ENCODE measurements at places on chromosomes 12 and 14.

DNA sequence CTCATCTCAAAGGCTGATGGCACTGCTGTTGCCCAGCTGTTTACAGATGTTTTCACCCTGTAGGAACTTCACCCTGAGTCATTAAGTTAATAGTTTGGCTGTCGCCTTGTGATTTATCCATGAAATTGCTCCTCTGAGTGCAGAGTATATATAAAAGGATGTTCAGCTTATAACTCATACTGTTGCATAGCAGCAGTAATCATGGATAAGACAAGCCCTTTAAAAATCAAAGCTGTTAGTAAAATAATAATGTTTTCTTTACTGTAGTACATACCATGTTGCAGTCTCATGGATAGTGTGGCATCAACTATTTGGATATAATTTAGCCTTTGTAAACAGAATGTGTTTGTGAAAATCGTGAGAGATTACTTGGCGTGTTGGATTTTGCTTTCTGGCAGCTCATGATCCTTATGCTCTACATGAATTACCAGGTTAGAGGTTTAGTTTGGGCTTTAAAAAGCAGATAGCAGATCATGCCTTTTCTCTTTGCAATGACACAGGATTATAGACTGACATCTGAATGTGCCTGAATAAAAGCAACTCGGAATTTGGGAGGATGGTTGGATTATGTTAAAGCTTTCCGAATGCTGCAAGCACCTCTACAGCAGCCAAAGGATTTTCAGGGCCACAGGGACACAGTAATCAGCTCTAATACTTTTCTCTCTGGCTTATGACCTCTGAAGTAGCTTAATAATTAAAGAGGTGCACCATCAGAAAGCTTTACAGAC lies 279.7 kb upstream of the ATP2B1 start:
- DNase-seq = no peak

DNA sequence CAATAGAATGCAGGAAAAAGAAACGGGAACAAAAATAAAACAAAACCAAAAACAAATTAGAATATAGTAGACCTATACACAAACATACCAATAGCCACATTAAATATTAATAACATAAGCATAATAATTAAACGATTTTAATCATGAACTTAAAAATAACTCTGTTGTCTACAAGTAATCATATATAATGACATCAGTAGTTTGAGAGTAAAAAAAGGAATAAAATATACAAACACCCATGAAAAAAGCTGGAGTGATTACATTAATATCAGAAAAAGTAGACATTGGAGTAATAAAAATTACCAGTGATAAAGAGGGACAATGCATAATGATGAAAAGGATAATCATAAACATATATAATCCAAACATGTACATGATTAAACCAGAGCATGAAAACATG lies 181.8 kb downstream of the ATXN7L3B start:
- no peak for DNase-seq

GRCh38 chr14:89625244-89625713 lies 208.2 kb upstream of the FOXN3 start:
- DNase-seq = no peak

GRCh38 chr12:49584591-49584990 lies 16.6 kb upstream of the MCRS1 start:
- no peak for DNase-seq

- peak; percentile 9 for DNase-seq
These were observed 50.2 kb downstream of the SETD3 start for GRCh38 chr14:99430491-99430890.

DNA sequence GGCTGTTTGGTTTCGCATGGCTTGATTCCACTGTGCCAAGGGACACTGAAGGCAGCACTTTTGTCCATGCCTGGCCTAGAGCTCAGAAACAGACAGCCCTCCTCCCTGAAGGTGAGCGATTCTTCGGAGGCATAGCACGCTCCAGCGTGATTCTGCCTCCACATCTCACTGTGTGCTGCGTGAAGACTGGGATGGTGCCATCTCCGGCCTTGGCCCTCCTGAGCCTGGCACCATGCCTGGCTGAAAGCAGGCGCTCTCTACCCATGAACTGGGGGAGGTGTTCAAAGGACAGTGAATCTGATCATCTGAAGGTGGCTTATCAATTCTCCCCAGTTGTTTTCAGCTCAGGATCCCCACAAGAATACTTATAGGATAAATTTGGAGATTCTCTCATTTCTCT lies 187.4 kb downstream of the TTC7B start:
- no peak for DNase-seq

- DNase-seq = no peak
These were observed 72.3 kb downstream of the METTL25 start for GRCh38 chr12:82430541-82431145.

GRCh38 chr12:68665016-68665569 lies 21.7 kb upstream of the NUP107 start:
- DNase-seq = no peak

DNA sequence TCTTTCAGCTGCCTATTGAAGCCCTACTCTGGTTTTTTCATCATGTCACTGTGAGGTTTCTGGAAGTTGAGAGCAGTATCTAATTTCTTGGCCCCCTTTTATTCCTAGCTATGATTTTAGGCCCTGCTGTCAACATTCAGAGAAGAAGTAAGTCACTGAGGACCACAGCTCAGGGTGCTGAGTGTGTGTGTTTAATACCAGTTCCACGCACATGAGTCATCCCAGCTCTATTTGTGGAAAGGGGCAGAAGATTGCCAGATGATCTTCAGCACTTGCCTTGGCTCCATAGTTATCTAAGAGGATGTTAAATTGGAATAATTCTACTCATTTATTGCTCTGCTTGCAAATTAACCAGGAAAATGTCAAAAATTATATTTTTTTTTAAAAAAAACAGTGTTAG lies 65.5 kb upstream of the SLC38A4 start:
- DNase-seq = no peak

- DNase-seq = no peak
These were observed 42.1 kb downstream of the KDM2B start for GRCh38 chr12:121538699-121539061.

DNA sequence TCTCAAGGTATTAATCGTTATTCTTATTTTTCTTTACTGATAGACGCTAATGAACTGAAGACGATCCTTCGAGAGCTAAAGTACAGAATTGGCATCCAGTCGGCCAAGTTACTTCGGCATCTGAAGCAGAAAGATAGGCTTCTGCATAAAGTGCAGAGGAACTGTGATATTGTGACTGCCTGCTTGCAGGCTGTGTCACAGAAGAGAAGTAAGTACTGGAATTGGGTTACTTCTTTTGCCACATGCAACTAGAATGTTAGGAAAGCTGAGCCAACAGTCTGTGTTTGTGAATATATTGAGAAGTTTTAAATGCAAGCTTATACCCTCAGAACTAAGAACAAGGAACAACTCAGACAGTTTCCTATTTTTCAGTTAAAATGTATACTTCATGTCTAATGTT lies 26.6 kb upstream of the GNS start:
- no peak for DNase-seq

- no peak for DNase-seq
These were observed 206.2 kb downstream of the PPM1H start for GRCh38 chr12:62728741-62729140.

- no peak for DNase-seq
These were observed 50.4 kb downstream of the LRP6 start for GRCh38 chr12:12216349-12217017.

DNA sequence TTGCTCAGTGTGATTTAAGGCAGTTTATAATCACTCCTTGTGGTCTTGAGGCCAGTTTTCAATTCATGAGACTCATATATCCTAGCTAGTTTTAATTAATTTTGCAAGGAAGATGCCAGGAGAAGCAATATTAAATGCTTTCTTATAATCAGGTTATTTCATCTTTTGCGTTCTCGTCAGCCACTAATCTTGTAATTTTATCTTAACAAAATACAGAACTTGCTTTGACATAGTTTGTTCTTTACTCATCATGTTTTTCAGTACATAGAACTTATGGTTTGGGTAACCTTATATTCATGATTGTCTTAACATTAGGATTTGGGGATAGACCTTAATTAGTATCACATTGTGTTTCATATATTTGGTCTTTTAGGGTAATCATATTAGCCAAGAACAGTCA lies 76.0 kb downstream of the LIN52 start:
- no peak for DNase-seq
